ENCODE measurements at places on chromosomes 5 and 9.

- no peak for DNase-seq
These were observed 43.0 kb downstream of the ARHGAP26 start for GRCh38 chr5:142813220-142813619.

GRCh38 chr5:108653201-108653600, 94.5 kb upstream of the FER start:
- DNase-seq: no peak

DNA sequence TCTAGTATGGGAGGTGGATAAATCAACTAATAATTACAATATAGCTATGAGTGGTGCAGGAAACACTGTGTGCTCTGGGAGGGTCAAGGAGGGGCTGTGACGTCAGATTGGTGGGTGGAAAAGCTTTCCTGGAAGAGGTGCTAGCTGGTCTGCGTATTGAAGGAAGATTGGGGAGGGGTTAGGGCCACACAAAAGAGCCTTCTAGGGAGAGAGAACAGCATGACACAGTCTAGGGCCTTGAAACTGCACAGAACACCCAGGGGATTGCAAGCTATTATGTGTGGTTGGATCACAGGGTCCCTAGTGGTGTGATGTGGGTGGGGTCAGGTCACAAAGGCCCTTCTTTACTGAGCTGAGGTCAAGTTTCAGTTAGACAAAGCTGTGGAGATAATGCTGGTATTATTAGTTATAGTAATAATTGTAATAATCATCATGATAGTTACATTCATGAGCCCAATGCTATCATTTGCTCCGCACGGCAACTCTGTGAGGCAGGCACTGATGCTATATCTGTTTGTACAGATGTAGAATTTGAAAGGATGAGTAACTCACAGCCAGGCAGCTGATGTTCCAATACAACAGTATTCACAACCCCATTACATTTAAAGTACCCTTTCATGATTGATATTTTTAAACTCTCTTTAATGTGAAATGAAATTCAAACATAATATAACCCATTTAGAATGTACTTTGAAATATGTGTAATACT, 197.4 kb upstream of the IL12B start:
- no peak for DNase-seq

GRCh38 chr9:89421595-89421994, 76.3 kb downstream of the SEMA4D start:
- no peak for DNase-seq

DNA sequence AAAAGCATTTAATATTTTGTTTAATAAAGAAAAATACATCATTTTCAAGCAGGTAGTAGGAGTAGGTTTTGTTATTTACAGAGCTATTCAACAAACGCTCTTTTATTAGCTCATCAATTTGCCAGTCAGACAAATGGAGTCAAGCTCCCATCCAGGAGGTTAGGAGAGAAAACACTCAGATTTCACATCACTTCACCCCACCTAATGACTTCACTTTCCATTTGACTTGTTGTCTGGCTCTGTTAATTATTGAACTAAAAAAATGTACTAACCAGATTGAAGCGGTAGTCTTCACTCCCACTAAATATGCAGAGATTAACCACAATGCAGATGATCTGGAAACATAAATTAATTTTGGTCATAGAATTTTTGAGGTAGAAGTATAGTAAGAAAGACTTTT, 193.6 kb upstream of the VCAN start:
- DNase-seq: peak; percentile 6

DNA sequence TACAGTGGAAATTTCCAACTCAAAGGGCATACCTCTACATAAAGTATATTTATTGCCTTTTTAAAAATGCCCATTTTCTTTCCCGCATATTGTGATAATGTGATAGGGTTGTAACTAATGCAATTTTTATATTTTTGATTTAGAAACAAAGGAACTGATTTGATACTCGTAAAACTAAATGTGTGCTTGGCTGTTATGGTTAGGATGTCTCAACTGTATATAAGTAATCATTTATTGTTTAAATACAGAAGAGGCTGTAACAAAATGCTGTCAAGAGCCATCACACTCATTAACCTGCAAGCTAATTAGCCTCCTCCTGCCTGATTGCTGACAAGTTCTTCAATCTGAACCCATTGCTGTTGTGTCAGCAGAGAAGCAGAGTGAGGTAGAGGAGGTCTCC, 149.2 kb downstream of the PBX3 start:
- no peak for DNase-seq

DNA sequence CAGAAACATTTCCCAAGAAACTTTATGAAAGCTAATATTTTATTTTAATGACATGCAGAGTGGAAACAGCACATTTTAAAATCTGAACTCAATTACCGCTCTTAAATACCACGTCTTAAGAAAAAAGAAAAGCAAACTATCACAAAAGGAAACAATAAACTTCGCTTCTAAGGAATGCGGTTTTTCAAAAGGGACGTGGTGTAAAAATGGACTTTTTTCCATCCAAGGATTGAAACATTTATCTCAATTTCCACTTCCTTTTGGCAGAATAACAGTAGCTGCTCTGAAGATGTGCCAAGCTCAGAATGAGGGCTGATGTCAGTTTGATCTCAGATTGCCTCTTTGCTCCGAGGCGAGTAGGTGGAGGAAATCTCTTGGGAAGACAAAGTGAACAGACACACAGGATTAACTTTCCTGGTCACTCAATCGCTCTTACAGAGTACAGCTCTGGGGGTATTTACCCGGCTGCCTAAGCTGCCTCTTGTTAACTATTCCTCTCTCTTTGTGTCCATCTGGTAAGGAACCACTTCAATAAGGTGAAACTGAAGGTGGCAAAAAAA, 158.5 kb downstream of the TRPM6 start:
- no peak for DNase-seq

- no peak for DNase-seq
These were observed 42.8 kb downstream of the WDR41 start for GRCh38 chr5:77449277-77449676.

- DNase-seq: no peak
These were observed 392.5 kb downstream of the TMEM167A start for GRCh38 chr5:82684659-82685058.

- DNase-seq: no peak
These were observed 19.9 kb downstream of the ABITRAM start for GRCh38 chr9:108953983-108954574.

- peak; percentile 49 for DNase-seq
These were observed 15.5 kb downstream of the ATOX1 start for GRCh38 chr5:151742870-151743294.

DNA sequence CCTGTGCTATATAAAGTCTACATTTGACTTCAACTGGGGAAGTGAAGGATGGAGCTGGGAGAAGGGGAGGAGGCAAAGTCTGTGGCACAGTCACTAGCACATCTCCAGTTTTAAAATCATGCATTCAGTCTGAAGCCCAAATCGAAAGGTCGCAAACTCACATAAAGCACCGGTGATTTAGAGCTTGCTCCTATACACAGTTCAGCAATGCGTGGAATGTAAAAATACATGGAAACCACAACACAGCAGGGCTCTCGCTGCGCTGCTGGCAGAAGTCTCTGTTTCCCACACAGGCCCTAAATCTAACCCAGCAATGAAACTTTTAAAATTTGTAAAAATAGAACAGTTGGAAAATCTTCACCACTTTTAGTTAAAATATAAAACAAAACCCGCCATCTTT, 68.2 kb downstream of the EBF1 start:
- no peak for DNase-seq

DNA sequence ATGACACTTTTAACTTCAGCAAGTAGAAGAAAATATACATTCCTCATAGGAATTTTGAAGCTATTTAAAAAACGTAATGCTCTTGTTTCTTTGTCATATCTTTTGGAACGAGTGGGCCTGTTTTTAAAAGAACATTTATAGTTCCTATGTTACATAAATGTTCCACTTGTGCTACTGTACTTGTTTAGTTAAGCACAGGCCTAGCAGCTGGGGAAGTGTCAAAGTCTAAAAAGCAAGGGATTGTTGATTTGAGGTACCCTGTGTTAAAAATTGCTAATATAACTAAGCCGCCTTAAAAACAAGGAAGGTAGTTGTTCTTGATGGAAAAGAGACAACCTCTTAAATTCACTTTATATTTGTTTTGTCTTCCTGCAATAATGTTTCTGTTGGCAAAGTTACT, 27.2 kb upstream of the ELL2 start:
- DNase-seq: no peak

DNA sequence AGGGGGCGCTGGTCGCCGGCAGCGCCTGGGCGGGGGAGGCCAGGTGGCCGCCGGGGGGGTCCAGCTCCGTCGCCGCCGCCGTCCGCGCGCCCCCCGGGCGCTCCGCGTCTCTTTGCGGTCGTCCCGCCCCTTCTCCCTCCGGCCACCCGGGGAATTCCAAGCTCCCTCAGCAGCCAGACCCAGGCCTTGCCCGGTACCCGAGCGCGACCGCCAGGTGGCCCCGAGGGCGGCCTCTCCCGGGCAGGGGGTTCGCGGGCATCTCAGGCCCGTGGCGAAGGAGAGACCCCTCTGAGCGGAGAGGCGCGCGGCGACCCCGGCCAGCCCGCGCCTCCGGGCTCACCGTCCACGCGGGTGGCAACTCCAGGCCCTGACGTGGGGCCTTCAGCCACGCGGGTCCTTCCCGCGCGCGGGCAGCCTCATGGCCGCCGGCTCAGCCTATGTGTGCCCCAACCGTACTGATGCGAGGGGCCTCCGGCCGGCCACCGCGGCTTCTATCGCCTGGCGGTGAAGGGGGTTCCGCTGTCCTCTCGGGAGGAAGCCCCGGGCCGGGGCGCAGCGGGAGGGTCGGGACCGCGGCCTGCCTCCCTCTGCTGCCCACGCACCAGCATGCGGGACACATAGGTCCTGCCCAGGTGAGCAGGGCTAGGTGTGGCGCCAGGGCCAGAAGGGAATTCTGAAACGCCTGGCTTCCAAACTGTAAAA, 529 bp upstream of the NRARP start:
- DNase-seq: peak; percentile 98

GRCh38 chr5:91110686-91111085, 272.4 kb downstream of the ARRDC3 start:
- DNase-seq: no peak

GRCh38 chr5:153816870-153817269, 221.8 kb downstream of the FAM114A2 start:
- no peak for DNase-seq

- no peak for DNase-seq
These were observed 73.4 kb upstream of the ATG10 start for GRCh38 chr5:81898403-81898802.

DNA sequence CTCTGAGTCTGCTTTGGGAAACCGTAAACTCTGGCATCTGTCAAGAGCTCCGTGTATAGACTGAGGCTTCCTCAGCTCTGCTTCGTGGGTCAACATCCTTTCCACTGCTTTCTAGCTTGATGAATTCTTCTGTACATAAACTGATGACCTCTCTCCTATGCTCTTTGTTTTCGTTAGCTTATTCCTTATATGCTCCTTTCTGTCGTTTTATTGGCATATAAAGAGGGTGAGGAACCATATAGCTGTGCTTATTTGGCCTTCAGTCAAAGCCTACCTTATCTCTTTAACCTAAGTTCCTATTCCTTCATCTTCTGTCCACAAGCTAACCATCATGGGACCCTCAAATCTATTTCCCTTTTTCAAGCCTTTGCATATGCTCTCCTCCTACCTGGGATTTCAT, 39.4 kb upstream of the CARTPT start:
- no peak for DNase-seq

DNA sequence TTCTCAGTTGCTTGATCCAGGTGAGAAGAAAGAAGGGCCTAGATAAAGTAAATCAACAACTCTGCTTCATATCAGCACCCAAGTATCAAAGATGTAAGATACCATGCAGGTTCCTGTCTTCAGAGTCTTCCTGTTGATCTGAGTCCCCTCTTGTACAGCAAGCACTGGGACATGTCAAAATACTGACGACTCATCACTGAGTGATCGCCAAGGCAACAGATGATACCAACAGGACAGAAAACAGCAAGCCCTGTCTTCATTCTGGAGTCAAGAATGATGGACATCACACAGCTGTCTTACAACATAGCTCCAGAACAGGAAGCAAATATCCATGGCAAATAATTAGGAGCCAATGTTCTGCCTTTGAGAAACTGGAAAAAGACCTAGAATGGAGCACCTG, 83.7 kb downstream of the TARS1 start:
- DNase-seq: no peak

DNA sequence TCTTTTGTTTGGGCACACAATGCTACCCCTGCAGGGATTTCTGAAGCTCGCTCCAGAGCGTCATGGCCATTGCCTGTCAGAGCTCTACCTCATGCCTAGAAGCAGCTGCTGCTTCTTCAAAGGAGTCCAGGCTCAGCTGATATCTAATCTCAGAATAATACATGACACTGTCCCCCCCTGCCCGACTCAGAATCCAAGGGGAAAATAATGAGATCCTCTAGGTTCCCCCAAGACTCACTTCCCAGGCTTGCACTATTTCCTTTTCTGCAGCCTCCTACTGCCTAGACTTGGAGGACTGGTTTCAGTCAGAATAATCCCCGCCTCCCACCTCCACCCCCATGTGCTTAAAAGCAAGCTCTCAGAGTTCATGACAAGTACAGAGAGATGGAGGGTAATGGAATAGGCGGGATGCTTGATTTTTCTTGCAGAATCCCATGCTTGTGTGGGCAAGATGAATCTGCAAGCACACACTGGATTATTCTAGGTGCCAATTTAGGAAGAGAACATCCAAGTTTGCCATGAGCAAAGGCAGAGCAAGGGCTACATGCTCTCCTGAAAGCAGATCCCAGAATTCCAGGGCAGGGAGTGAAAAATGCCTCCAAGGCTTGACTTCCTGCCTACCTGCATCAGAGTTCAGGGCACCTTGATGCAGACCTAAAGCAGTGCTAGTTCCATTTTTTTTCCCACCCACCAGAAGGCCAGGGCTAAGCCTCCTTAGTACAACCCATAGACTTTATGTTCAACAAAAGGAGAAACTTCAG, 97.4 kb upstream of the IFNK start:
- DNase-seq: no peak

GRCh38 chr5:90289837-90290236, 119.7 kb downstream of the CETN3 start:
- DNase-seq: no peak

DNA sequence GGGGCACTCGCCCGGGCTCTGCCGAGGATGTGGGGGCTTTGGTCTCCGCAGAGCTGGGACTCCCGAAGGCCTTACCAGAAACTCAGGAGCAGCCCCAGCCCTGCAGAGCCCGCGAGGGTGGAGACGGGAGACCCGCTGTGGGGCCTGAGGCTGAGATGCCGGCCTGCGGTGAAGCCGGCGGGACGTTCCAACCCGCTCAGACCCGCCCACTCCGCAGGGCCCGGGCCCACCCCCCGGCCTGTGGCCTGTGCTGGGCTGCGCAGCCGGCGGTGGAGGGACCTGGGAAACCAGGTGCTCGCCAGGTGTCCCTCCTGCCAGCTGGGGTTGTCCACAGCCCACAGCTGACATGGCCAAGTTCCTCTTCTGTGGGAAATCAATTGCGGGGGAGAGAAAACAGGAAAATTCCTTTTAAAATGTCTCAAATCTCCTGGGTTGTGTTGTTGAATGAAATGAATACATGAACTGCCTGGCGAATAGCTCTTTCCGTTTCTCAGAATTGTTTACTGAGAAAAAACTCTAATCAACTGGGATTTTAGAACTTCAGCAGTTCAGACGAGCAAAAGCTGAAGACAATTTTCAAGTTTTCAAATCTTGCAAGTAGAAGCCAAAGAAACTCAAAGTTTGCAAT, 49.0 kb upstream of the IRX4 start:
- no peak for DNase-seq

All from HuH-7.5 (cell line).